ENCODE measurements at places on chromosomes 3 and 15. TPM values are rescaled to one million over a fixed set of nuclear protein-coding genes. Genes with fewer than 3 reads are reported as not detected.

DNA sequence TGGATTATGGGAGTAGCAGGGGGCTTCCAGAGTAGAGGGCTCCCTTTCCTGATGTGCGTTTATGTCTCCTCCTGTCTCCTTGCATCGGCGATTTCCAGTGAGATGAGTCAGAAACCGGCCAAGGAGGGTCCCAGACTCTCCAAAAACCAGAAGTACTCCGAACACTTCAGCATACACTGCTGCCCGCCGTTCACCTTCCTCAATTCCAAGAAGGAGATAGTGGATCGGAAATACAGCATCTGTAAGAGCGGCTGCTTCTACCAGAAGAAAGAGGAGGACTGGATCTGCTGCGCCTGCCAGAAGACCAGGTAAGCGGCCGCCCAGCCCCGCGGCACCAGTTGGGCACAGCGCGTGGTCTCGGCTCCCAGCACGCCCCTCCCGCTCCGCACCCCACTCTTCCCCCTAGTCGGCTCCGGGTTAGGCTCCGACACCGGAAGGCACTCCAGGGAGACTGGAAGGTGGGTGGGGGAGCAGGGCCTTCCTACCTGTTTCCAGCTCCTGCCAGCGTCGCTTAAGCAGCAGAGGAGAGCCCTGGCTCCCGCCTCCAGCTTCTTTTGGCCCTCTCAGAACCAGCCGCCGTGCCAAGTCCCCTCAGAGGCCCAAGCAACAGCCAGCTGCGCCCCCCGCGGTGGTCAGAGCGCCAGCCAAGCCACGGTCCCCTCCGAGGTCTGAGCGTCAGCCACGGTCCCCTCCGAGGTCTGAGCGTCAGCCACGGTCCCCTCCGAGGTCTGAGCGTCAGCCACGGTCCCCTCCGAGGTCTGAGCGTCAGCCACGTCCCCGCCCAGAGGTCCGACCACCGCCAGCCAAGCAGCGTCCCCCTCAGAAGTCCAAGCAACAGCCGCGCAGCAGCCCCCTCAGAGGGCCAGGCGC is 34.7 kb downstream of the MOBP start:
- H3K27me3 ChIP-seq, result peaks cover 28% of the 10 kb centered on the region
- no peaks in the 10 kb centered on the region for H3K36me3 ChIP-seq
- no peak for DNase-seq
- no peak overlapping the region for H3K4me3 ChIP-seq
- H3K27ac ChIP-seq, result no peak overlapping the region
- H3K4me1 ChIP-seq, result peaks cover 8% of the 10 kb centered on the region

The TMEM202 gene
- not detected for total RNA-seq

DNA sequence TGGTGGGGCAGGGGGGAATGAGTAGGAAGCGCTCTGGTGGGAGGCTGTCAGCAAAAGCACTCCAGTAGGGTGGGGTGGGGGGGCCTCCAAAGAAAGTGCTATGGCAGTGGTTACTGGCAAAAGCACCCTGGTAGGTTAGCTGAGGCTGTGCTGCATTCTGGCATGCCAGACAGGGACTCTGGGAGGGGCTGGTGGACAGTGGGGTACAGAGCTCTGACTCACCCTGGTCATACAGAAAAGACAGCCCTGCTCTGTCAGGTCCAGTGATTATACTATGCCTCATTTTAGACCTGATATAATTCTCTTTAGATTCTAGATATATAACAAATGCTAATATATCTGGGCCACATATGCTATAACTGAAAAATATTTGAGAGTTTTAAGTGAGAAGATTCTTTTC is 82.8 kb upstream of the CPNE4 start:
- no peaks in the 10 kb centered on the region for H3K27me3 ChIP-seq
- no peaks in the 10 kb centered on the region for H3K4me1 ChIP-seq
- DNase-seq, result no peak
- H3K4me3 ChIP-seq, result no peak overlapping the region

GRCh38 chr3:134827213-134827612 is 32.2 kb downstream of the EPHB1 start:
- H3K4me1 ChIP-seq, result no peaks in the 10 kb centered on the region
- no peak for DNase-seq
- H3K27me3 ChIP-seq, result no peaks in the 10 kb centered on the region
- H3K27ac ChIP-seq, result no peak overlapping the region
- no peak overlapping the region for H3K4me3 ChIP-seq
- no peaks in the 10 kb centered on the region for H3K36me3 ChIP-seq

GRCh38 chr3:54578417-54578816 is 349.4 kb downstream of the LRTM1 start:
- DNase-seq, result no peak
- peaks cover 3% of the 10 kb centered on the region for H3K4me1 ChIP-seq
- no peak overlapping the region for H3K4me3 ChIP-seq
- H3K27ac ChIP-seq, result no peak overlapping the region

- DNase-seq, result no peak
- H3K36me3 ChIP-seq, result peaks cover 97% of the 10 kb centered on the region
- no peaks in the 10 kb centered on the region for H3K27me3 ChIP-seq
- no peak overlapping the region for H3K27ac ChIP-seq
Measured at GRCh38 chr3:45932112-45932511, 11.2 kb upstream of the CXCR6 start.

DNA sequence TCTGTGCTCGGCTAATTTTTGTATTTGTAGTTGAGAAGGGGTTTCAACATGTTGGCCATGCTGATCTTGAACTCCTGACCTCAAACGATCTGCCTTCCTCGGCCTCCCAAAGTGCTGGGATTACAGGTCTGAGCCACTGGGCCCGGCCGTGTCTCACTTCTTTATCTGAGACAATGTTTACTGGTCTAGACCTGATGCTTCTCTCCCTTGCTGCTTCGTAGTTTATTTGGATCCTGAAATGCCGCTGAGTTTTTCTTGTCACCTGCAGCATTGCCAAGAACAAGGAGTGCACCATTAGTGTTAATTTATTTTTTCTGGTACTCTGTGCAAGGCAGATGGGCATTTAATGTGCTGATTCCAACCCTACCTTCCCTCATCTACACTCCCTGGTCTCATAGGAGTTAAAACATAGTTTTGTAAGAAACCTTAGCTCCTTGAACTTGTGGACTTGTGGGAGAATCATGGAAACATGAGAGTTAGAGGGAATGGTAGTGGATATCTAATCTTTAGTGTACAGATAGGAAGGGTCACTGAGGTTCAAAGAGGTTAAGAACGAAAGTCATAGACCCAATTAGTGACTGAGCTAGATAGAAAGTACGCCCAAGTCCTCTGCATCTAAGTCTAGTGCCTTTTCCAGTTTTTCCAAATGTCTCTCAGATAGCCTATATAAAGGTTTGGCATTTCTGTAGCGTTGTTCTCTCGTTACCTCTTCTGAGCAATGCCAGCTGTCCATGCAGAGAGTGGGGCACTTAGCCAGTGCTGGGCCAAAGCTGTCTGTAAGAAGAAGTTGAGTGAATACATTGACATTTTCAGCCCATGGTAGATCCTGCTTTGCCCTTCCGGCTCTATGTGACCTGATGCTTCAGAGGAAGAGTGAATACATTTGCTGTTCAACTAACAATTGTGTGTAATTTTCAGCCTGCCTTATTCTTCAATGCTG is 244.1 kb downstream of the LPP start:
- no peaks in the 10 kb centered on the region for H3K36me3 ChIP-seq
- no peak overlapping the region for H3K27ac ChIP-seq
- DNase-seq, result no peak
- H3K4me1 ChIP-seq, result no peaks in the 10 kb centered on the region
- H3K4me3 ChIP-seq, result no peak overlapping the region

GRCh38 chr3:195082811-195083210 is 188.1 kb downstream of the XXYLT1 start:
- no peak overlapping the region for H3K4me3 ChIP-seq
- H3K36me3 ChIP-seq, result no peaks in the 10 kb centered on the region
- no peaks in the 10 kb centered on the region for H3K27me3 ChIP-seq

The ISL2 gene
- total RNA-seq, result 17.6 TPM

Measured in K562 (cell line).